ENCODE measurements at places on chromosomes 3 and 15.

- DNase-seq = no peak
These were observed 117.1 kb upstream of the MRPS22 start for GRCh38 chr3:139226731-139227130.

DNA sequence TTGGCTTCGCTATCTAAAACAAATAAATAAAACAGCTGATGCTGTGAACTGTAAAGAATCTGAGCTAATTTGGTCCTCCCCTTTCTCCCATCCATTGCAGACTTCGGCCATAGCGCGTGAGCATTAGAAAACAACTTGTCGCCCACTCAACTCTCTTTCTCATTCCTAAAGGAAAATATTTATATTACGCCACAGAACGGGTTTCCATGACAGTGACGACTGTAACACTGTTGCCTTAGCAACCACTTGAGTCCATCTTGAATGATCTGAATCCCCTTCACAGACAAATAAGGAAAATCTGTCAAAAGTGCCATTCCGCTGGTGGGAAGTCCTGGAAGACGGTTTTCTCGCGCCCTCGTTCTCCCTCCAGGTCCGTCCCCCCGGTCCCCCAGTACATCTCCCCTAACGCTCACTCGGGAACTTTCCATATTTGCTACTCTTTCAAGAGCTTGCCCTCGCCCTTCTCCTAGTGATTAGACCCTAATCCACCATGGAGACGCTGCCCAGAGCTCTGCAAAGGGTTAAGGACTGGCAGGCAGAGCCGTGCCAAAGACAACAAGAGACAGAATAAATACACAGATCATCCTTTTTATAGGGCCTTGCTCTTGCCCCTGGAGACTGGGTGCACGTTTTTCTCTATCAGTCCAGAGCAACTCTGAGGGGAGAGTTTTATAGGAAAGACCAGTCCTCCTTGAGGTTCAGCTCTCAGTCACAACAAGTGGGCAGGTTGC is 50.5 kb downstream of the CRYGS start:
- no peak for DNase-seq

- no peak for DNase-seq
These were observed 231.7 kb downstream of the PTPRG start for GRCh38 chr3:61793056-61793455.

DNA sequence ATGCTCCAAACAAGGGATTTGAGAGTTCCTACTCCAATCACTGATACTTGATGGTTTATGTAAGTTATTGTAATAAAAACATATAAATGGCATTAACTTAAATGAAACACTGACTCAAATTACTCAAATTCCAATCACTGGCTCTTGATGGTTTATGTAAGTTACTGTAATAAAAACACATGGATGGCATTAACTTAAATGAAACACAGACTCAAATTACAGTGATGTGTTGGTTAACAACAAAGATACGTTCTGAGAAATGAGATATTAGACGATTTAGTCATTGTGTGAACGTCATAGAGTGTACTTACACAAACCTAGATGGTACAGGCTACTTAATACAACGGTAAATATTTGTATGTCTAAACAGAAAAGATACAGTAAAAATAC is 6.6 kb downstream of the MOBP start:
- DNase-seq = no peak

- no peak for DNase-seq
These were observed 116.9 kb downstream of the DCLK3 start for GRCh38 chr3:36647423-36647853.

- no peak for DNase-seq
These were observed 1311.4 kb downstream of the ROBO2 start for GRCh38 chr3:78351334-78351733.
